ENCODE measurements at places on chromosomes 2 and 18.

GRCh38 chr2:68387408-68388350 is 22.6 kb downstream of the PLEK start:
- H3K27ac ChIP-seq: no peak overlapping the region
- no peak overlapping the region for H3K4me3 ChIP-seq
- no peaks in the 10 kb centered on the region for H3K36me3 ChIP-seq
- DNase-seq: no peak
- no peaks in the 10 kb centered on the region for H3K27me3 ChIP-seq

DNA sequence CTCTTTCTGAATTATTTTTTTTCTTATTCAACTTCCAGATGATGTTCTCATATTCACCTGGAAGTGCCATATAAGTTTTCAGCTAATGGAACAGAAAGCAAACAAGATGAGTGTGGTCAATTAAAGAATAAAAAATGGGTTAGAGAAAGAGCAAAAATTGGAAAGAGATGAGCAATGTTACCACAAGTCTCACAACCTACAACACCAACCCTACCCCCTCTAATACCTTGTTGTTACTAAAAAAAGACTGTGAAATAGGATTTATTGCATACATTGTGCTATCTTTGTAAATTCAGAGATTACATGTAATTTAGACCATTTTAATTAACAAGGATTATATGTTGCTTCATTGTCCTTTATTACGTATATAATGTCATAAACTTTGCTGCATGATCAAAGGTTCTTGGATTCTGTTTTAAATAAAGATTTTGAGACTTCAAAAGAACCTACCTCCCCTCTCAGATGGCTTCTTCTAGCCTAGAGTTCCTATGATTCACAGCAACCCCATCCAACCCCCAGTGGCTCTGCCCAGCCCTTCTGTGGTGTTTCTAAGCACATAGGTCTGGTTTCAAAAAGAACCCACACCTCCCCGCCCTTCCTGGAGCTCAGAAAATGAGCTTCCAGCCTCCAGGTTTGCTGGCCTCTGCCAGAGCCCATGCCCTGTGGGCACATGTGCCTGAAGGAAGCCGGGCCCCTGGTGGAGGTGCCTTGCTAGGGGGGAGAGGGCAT is 24.7 kb downstream of the LGALSL start:
- no peak for DNase-seq
- no peaks in the 10 kb centered on the region for H3K36me3 ChIP-seq
- no peak overlapping the region for H3K4me3 ChIP-seq
- H3K4me1 ChIP-seq: no peaks in the 10 kb centered on the region
- H3K27me3 ChIP-seq: no peaks in the 10 kb centered on the region

DNA sequence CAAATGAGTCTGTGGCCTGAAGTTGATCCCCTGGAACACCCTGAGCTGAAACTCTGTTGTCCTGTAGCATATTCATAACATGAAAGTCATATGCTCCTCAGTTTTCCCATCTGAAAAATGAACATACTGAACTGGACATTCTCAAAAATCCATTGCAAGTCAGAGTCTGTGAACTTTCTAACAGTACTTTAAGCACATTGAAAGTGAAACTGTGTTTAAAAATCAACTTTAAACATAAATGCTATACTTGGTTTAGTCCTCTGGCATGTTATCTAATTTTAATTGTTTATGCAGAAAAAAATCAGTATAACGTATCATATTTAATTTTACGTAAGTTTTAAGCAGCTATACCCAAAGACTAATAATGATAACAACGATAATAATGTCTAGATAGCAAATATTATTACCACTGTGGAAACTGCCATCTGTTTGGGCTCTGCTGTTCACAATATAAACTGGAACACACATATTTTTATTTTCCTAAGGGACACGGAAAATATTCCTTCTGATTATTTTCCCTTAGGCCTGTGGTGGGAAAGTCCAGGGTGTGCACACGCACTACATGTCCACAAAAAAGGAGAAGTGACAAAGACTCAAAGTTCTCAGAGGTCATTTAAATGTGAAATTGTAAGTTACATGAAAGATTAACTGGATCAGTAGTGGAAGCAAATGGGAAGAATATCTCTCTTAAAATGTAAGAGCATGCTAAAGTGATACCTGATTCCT is 56.1 kb upstream of the TTN start:
- DNase-seq: no peak
- H3K4me1 ChIP-seq: peaks cover 62% of the 10 kb centered on the region
- no peaks in the 10 kb centered on the region for H3K27me3 ChIP-seq
- H3K27ac ChIP-seq: peak overlapping the region; percentile 94
- H3K4me3 ChIP-seq: no peak overlapping the region

GRCh38 chr2:120785228-120785966 is 49.7 kb downstream of the GLI2 start:
- H3K4me3 ChIP-seq: no peak overlapping the region
- no peaks in the 10 kb centered on the region for H3K27me3 ChIP-seq
- no peaks in the 10 kb centered on the region for H3K36me3 ChIP-seq
- DNase-seq: no peak

GRCh38 chr2:29276151-29276550 is 160.9 kb downstream of the CLIP4 start:
- no peak overlapping the region for H3K27ac ChIP-seq
- H3K4me3 ChIP-seq: no peak overlapping the region
- H3K4me1 ChIP-seq: no peaks in the 10 kb centered on the region
- DNase-seq: no peak
